Forelimb muscle (tissue), 1 donor: ENCODE measurements at places on chromosomes 7 and 10.

- no peak for DNase-seq
Measured at GRCh38 chr7:115932880-115933279, 97.7 kb downstream of the TFEC start.

GRCh38 chr7:24899161-24899560 lies 80.8 kb downstream of the OSBPL3 start:
- no peak for DNase-seq

DNA sequence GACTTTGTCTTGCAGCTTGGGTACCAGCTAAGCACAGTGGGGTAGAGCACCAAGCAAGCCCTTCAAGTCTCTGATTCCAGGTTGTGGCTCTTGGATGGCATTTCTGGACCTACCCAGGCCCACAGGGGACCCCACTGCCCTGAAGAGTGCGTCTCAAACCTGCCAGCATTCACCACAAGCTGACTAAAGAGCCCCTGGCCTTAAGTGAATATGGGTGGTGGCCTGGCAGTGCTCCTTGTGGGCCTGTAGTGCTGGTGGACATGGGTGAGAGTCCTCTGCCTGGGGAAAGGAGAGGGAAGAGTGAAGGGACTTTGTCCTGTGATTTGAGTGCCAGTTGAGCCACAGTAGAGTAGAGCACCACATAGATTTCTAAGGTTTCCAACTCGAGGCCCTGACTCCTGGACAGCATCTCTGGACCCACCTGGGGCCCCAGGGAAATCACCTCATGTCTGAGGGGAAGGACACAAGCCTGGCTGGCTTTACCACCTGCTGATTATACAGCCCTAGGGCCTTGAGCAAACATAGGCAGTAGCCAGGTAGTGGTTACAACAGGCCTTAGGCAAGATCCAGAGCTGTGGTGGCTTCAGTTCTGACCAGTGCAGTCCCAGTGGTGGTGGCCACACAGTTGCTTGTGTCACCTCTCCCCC lies 23.7 kb downstream of the GSDME start:
- no peak for DNase-seq

GRCh38 chr10:323651-324293 lies 188.5 kb downstream of the ZMYND11 start:
- DNase-seq = no peak

DNA sequence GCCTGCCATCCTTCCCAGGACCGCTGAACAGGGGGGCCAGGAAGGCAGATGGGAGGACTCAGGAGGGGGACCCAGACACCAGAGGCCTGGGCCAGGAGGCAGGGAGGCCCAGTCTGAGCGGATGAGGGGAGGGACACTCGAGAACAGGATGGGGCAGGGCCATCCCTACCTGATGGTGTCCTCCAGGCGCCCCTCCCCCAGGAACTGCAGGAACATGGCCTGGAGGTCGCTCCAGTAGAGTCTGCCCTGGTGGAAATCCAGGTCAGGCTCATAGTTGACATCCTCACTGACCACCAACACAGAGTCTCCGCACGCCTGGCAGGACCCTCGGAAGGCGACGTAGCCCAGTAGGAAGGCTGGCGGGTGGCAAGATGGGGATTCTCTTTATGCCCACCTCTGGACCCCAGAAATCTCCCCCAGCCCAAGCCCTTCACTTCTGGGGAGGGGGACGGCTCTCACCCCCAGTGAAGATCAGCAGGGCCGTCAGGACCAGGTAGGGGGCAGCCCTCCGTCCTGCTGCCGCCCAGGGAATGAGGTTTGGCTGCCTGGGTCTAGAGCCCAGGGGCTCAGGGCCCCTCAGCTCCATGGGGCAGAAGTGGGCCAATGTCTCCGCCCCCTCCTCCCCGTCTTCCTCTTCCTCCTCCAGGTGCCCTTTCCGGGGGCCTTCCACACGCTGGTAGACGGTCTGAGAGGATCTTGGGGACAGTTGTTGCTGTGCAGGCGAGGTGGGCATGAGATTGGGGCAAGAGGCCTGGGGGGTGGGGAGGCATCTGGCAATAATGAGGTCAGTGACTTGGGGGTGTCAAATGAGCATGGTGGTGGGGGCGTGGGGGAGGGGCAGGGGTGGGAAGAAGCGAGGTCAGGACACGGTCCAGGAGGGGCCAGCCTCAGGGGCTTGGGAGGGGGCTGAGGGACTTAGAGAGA lies 573 bp downstream of the TFR2 start:
- DNase-seq = no peak

- DNase-seq = no peak
Measured at GRCh38 chr10:49241385-49241784, 53.2 kb upstream of the TMEM273 start.

GRCh38 chr7:119783799-119784198 lies 489.2 kb upstream of the KCND2 start:
- no peak for DNase-seq

DNA sequence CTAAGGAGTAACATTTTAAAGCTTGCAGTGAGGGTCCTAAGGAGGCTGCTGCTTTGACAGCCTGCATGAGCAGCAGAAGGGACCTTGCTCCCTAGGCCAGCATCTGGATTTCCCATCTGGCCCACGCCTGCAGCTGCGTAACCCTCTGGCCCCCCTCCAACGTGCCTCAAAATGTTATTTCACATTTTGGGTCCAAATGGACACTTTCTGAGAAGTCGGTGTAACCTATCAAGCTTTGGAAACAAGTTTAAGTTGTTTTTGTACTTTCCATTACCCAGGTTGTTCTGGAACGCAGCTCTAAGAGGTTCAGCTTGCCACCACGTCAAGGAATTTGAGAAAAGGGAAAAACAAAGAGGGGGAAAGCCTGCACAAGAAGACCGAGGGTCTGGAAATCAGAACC lies 338.3 kb downstream of the KCNMA1 start:
- no peak for DNase-seq

DNA sequence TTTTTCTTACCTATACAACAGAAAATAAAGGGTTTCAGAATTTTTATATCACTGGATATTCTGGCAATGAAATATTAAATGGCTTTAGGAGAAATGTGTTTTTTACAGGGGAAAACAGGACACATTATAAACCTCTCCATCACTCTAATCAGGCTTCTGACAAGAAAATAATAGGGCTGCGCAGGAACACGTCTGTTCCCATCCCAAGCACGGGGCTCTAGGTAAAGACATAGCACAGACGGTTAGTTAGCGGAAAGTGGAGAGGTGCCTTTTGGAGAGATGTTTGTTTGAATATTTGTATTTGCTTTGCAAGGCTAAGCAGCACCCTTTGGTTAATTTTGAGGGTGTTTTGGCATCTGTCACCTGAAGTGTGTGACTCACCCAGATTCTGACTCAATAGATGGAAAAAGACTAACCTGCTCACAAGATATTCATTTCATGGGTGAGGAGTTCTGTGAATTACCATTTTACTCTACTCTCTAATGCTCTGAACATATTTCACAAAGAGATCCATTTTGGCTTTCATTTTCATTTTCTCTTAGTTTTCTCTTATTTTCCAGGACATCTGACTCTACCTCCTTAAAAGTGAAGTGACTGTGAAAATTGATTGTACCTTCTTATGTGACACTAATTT lies 174.5 kb upstream of the AKR1E2 start:
- DNase-seq = no peak

DNA sequence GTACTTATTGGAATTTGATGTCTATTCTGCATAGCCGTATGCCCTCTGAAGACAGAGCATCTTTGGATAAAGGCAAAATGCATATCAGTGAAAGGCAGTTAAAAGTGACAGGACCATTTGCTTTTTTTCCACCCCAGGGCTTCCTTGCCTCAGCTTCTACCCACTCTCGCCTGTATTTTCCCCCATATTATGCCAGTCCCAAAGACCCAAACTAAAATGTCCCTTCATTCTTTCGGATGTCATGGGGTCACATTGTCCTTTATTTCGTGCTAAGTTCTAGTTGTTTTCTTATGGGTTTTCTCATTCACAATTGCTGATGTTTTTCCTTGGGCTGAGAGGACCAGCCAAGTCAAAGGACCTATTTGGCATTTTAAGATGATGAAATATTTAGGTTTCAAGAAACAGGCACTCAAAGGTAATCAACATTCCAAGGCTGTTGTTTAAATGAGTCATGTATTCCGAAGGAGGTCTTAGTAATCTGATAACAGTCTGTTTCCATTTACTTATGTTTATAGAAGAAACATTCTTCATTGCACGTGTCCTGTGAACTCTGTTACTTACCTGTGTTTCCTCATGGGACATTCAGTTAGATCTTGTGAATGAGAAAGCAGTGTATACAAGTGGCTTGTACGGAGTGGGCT lies 74.1 kb downstream of the DNAH11 start:
- no peak for DNase-seq

DNA sequence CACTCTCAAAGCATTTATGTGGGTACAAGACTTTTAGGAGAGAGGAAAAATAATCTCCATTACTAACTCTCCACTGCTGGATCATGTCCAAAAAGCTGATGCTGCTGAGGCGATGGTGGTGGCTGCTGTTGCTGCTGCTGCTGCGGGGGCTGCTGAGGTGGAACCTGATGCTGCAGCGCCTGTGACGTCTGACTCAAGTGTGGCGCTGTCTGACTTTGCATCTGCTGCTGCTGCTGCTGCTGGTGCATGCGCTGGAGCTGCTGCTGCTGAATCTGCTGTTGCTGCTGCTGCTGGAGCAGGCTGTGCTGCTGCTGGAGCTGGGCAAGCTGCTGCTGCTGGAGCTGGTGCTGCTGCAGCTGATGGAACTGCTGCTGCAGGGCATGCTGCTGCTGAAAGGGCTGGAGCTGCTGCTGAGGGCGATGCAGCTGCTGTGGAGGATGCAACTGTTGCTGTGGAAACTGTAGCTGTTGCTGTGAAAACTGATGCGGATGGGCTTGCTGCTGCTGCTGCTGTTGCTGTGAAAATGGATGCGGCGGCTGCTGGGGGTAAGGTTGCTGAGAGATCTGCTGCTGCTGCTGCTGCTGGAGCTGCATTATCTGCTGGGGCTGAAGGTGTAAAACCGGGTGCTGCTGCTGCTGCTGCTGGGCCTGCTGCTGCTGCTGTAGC lies 34.5 kb downstream of the PAXIP1 start:
- no peak for DNase-seq

DNA sequence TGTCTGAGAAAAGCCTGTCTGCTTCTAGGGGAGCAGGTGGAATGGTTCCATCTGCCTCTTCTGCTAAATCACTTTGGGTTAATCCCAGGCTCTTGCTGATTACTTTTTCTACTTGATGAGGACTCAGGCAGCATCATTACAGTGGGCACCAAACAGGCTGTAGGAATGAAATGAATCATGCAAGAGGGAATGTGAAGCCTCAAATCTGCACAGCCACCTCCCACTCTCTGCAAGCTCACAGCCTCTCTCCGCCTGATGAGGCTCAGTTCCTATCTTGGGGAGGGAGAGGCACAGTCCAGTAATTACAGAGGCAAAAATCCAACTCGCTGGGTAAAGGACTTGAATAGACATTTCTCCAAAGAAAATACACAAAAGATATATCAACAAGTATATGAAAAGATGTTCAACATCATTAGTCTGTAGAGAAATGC lies 34.0 kb downstream of the HSPA12A start:
- DNase-seq = no peak
